Hepatic stellate cell (primary cell): ENCODE measurements at places on chromosomes 16 and 17.

DNA sequence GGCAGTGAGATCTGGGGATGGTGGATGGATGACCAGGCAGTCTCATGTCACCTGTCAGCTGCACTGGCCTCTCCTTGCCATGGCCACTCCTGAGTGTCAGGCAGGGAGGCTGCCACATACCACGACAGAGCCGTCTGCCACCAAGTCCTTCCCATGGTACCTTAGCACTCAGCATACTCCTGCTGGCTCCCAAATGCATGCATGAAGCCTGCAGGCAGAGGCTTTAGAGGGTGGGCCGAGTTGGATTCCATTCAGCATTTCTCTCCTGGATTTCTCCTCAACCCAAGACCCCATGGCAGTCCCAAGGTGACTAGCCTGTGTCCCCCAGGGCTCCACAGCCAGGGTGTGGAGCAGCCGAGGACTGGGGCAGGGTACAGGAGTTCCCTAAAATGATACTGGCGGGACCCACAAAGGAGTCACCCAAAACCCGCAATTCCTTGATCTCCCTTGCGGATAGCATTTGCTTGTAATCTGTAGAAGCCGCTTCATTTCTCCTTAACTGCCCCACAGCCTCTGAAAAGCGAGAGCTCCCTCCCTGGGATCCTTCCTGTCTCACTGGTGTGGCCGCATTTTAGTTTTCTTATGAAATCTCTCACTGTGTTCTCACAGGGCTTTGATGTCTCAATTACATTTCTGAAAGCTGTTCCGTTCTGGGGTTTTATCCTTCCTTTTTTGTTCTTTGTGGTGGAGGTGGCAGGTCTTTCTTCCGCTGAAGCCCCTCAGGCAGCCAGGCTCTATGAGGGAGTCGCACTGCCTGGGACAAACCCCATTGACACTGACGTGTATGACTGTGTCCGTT lies 141.4 kb downstream of the SOCS1 start:
- DNase-seq = no peak

DNA sequence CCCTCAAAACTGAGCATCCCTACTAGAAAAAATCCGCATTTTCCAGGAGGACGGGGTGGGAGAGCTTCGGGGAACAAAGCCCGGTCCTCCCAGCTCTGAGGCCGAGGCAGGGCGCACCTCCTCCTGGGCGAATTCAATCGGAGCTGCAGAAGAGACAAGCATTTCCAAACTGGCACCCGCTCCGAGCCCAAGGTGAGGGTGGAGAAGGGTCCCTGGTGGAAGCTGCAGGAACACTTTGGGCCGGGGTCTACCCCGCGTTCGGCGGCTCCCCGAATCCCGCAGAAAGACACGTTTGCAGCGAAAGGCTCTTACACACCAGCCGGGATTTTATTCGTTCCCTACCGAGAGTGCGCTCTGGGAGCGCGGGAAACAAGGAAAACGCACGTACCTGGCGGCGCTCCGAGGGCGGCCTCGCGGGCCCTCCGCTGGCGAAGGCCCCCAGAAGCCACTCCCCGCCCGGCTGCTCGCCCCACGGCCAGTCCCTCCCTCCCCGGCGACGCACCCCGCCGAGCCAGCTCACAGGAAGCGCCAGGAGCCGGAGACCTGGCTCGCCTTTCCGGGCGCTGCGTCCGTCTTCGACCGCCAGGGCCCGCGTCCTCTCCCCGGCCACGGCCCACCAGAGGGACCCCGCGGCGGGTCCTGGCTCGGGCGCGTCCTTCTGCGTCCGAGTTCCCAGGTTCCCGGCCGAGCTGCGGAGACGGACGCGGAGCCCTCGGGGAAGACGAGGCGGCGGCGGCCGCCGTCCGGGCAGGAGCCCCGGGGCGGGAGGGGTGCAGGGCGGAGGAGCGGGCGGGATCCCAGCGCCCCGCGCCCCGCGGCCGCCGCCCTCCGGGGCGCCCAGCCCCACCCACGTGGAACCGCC lies 49.8 kb upstream of the BAHCC1 start:
- DNase-seq = peak; percentile 93

GRCh38 chr16:14564861-14565687 lies 65.0 kb downstream of the PARN start:
- DNase-seq = no peak

DNA sequence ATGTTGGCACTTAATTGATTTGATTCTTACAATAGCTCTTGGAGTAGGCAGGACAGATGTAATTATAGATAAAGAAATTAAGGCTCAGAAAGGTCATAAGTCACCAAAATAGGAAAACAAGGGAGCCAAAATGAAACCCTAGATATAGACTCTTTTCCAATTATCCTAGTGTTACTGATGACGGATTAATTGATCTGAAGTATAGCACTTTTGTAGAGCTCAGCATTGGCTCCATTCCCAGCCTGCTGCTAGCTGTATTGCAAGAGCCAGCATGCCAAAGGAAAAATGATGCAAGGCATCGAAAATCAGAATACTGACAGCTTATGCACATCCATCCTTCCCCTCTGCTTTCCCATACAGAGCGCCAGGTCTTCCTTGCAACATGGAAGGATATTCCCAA lies 21.6 kb upstream of the RASL10B start:
- no peak for DNase-seq

- no peak for DNase-seq
Measured at GRCh38 chr16:12902511-12903372, 1.3 kb downstream of the SHISA9 start.

- no peak for DNase-seq
Measured at GRCh38 chr17:19348806-19349205, 13.7 kb downstream of the B9D1 start.

DNA sequence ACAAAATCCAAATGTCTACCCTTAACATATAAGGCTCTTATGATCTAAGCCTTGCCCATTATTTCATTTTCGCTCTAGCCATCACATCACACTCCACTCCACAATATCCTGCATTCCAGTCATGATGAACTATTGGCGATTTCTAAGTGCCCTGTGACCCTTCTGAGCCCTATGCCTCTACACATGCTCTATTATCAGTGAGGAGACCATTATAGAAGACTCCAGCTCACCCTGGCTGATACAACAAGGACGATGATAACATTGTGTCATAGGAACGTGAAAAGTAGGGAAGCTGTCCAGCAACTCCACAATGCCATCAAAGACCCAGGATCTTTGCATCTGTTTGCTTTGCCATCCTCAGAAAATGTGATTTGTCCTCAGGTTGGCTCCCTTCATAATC lies 29.6 kb upstream of the GNAO1 start:
- DNase-seq = no peak

GRCh38 chr16:89893642-89894548 lies 20.5 kb downstream of the TCF25 start:
- no peak for DNase-seq

DNA sequence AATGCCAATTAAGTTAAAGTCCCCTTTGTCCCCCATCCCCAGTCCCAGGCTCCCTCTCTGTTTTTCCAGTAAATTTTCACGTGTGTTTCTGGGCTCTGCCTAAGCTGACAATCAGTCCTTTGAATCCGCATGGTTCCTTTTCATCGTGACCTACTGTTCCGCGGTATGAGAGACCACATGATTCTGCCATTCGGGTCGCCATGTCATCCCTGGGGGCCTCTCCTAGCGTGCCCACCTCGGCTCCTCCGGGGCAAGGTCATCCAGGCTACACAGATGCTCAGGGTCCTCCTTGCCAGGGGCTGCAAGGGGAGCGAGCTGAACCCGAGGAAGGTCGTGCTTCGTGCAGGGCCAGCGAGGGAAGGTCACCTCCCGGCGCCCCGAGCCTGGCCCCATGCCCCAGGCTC lies 157.6 kb downstream of the RAB11FIP4 start:
- peak; percentile 55 for DNase-seq

GRCh38 chr16:47060596-47060995 lies 83.1 kb downstream of the NETO2 start:
- DNase-seq = no peak

DNA sequence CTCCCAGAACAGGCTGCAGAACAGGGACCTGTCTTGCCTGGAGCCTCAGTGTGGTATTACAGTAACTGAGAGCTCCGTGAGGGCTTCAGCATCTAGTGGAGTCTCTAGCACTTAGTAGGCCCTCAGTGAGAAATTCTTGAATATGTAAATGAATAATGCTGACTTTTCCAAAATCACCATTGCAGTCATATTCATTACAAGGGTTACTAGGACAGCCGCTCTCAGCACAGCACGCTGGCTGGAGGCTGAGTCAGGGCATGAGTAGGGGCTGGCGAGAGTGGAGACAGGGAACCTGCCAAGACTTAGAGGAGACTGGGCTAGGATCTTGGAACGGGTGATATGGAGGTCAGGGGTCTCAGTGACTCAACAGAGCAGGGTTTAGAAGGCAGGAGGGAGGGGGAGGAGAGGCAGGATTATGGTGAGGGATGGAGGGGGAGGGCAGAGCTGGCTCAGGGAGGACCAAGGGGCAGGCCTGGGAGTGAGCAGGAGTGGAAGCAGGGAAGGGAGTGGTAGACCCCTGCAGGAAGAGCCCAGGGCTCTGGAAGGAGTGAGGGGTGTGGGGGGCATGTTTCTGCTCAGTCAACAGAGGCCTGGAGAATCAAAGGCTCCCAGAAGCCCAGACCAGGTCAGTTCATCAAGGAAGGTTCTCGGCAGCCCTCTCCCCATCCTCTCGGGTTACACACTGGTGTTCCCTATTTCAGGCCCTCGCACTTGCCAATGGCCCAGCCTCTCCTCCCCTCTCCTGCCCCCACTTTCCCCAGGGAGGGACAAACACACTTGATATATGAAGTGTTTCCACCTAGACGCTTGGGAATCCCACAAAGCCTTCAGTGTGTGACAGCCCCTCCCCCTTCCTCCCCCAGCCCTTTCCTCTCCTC lies 42.3 kb downstream of the FZD2 start:
- peak; percentile 94 for DNase-seq

DNA sequence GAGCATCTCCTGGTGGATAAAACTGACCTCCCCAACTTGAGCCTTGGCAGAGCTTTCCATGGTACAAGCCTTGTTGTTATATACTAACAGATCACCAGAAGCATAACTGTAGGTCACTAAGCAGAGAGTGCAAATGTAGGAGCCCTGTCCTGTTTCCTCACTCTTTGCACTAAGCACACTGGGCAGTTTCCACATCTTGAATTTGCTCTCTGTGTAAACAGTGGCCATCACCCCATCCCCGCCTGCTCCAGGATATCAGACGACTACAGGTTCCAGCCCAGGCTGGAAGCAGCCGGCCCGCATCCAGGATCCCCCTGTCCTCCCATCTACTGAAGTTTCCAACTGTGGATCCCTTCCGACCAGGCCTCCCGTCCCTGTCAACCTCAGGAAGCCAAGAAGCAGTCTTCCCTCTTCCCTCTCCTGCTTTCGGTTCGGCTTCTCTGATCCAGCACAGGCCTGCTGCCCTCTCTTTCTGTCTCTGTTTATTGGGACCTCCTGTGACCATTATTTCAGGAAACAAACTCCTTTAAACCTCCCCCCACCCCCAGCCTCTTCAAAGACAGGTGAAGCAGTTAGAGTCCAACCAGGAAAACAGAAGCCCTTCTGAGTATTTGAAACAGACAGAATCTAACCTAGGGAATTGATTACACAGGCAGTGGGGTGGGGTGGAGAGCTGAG lies 22.6 kb upstream of the CACNG4 start:
- no peak for DNase-seq

- DNase-seq = no peak
Measured at GRCh38 chr17:81984773-81985410, 7.5 kb downstream of the ASPSCR1 start.

GRCh38 chr17:3935140-3935542 lies 18.9 kb upstream of the P2RX1 start:
- peak; percentile 82 for DNase-seq

DNA sequence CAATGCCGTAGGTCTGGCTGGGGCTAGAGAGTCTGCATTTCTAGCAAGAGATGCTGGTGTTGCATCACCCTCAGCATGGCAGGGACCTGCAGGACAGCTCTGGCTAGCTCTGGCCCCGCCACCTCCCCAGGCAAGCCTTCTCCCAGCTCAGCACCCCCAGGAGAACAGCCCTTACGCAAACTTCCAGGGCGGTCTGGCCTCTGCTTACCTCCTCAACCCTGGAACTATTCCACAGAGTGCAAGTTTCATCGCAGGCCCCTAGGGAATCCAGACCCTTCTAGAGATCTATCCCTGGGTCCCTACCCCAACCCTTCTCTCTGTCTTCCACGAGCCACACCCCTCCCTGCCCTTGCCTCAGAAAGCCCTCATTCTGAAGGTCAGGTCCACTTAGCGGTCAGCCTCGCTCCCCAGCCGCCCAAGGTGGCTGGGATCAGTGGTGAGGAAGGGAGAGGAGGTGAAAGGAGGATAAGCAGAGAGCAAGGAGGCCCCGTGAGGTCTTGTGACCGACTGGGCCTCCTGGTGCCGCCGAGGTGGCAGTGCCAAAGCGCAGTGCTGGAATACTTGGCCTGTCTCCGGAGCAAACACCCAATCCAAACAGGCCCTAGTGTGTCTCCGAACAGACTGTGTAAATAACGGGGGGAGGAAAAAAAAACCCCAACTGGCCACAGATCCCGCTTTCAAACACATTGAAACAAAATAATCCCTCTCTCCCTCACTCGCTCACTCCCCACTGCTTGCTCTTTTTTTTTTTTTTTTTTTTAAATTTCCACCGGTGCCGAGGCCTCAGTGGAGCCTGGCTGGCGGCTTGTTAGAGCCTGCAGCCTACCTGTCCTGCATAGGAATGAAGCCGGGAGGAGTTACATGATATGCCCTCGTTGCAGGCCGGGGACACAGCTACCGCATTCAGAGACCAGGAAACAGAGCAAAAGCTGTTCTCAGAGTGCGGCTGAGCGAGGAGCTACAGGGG lies 380.9 kb downstream of the SOX9 start:
- DNase-seq = no peak

DNA sequence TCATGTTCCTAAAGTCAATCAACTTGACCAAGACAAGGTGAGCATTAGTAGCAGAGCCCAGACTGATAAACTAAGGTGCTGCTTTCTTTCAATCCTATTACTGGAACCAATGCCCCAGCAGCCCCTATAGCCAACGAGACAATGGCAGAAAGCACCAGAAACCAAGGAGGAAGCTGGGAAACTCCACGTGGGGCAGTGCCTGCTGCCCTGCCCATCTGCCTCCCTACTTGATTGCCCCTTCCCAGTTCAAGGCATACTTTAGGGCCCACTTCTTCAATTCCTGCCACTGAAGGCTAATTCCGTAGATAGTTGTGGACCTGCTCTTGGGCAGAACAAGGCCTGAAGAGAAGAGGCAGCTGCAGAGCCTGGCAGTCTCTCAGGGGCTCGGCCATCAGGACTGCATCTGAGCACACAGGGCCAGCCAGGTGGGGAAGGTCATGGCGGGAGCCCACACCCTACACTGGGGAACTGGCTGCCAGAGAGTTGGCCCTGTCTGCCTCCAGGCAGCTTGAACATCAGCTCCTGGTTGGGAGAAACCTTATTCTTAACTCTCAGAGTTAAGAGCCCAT lies 30.9 kb downstream of the WSB1 start:
- DNase-seq = no peak

GRCh38 chr16:4855371-4855770 lies 8.1 kb downstream of the UBN1 start:
- no peak for DNase-seq
